Frontal cortex (tissue), 4 donors: ENCODE measurements at places on chromosomes 3 and 15. TPM values are rescaled to one million over a fixed set of nuclear protein-coding genes. Genes with fewer than 3 reads are reported as not detected.

GRCh38 chr3:188133646-188134045 lies 20.3 kb upstream of the LPP start:
- no peak for DNase-seq

The PLSCR2 gene
- total RNA-seq, result not detected

DNA sequence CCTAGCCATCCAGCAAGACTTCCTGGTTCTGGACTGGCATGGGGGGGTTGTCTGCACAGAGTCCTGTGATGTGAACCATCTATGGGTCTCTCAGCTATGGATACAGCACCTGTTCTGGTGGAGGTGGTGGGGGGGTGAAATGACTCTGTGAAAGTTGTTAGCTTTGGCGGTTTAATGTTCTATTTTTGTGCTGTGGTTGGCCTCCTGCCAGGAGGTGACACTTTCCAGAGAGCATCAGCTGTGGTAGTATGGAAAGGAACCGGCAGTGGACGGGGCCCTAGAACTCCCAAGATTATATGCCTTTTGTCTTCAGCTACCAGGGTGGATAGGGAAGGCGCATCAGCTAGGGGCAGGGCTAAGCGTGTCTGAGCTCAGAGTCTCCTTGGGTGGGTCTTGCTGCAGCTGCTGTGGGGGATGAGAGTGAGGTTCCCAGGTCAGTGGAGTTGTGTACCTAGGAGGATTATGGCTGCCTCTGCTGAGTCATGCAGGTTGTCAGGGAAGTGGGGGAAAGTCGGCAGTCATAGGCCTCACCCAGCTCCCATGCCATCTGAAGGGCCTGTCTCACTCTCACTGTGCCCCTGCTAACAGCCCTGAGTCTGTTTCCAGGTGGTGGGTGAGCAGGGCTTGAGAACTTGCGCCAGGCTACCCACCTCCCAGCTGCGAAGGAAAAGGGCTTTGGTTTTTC lies 7.1 kb upstream of the LARS2 start:
- no peak for DNase-seq

The IL20RB gene
- 0.82 TPM for total RNA-seq

- DNase-seq, result no peak
Measured at GRCh38 chr15:58065445-58066041, at the start of gene ALDH1A2. ALDH1A2 (minus strand) TSS chr15:58065711; CDS start chr15:58065650, 61 bp downstream.

- no peak for DNase-seq
Measured at GRCh38 chr3:172144601-172145000, 105.2 kb downstream of the FNDC3B start.

DNA sequence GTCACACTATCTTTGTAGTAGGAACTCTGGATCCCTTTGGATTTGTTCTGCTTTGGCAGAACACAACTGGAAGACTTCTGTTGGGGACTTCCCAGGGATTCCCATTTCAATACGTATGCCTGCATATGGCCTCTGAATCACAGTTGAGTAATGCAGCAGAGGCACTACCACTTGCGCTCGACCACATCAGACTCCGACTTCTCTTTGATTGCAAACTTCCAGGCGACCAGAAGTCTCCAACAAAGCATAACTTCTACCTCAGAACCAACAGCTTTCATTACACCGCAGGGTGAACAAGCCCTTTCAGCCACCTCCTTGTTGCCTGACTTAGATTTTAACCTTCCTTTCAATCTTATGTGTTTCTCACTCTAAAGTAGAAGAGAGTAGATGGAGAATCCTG lies 924.4 kb downstream of the IGSF11 start:
- DNase-seq, result no peak

- no peak for DNase-seq
Measured at GRCh38 chr15:51533672-51534398, 88.7 kb downstream of the DMXL2 start.

DNA sequence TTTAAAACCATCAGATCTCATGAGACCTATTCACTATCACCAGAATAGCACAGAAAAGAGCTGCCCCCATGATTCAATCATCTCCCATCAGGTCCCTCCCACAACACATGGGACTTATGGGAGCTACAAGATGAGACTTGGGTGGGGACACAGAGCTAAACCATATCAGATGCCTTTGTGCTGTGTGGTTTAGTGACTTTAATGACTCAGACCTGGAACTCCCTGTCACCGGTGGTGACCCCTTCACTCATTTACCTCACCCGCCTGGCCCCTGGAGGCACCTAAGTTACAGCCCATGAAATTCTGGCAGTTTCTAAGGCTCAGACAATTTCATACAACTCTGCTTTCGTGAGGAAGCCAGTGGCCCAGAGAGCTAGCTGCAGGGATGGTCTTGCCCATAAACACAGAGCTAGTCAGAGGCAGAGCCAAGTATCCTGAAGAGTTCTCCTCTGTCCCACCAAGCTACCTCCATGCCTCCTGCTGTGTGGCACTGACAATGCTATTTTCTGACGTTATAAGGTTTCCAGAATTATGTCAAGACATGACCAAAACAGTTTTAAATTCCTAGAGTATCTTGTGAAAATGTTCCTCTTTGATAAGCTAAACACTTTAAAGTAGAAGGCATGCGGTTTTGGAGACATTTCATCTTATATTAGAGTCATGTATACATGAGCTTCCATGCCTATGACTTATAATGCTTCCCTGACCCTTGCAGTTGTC lies 231.1 kb upstream of the IL12A start:
- no peak for DNase-seq

The KIF15 gene
- 6.9 TPM for total RNA-seq

GRCh38 chr3:176005564-176005963 lies 1146.4 kb downstream of the NAALADL2 start:
- DNase-seq, result no peak

The GCNT3 gene
- 0.41 TPM for total RNA-seq

- no peak for DNase-seq
Measured at GRCh38 chr3:29605845-29606244, 325.0 kb downstream of the RBMS3 start.

- no peak for DNase-seq
Measured at GRCh38 chr3:153172796-153173757, 11.1 kb downstream of the RAP2B start.

DNA sequence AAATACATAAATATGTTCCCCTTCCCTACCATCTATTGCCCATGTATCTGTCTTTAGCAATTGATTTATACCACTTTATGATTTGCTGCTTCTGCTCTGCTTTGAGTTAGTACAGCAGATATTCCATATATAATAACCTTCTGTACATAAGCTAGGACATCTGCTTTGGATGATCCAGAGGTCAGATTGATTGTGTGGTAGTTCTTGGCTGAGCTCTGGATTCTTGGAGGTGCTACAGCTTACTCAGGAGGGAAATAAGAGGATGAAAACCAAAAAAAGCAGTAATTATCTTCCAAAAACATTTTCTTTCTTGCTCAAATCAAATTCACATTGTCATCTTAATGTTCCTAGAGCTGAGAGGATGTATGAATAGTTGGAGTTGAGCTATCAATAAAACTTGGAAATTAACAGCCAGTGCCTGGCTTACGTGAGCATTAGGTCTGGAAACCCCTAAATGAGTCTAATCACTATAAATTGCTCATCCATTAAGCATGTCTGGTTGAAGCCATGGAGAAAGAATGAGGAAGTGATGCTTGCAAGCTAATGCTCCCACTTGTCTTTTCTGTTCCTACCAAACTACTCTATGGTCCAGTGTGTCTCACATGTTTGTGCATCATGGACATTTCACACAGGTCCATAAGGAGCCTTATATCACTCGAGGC lies 36.3 kb upstream of the TMEM42 start:
- DNase-seq, result no peak

DNA sequence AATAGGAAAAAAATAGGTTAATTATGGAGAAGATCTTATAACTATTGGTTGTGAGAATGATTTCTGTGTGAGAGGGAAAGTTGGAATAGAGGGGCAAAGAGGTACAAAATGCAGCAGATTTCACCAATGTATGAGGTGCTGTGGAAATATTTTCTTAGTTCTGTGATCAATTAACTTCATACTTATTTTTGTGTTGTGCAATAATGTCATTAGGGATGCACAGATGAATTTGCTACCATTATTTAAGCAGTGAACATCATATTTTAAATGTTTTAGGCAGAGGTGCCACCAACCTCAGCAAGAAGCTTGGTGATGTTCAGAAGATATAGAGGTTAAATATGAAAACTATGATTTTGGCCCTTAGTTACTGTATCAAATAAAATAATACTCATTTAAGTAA lies 21.6 kb downstream of the MBNL1 start:
- DNase-seq, result no peak

The FRMD5 gene
- 25.3 TPM for total RNA-seq

GRCh38 chr3:126288314-126288713 lies 68.9 kb downstream of the KLF15 start:
- no peak for DNase-seq

GRCh38 chr15:61051569-61052031 lies 177.5 kb downstream of the RORA start:
- no peak for DNase-seq

GRCh38 chr15:41462084-41462795 lies 31.4 kb upstream of the ITPKA start:
- no peak for DNase-seq

The TRIM59 gene
- 11.0 TPM for total RNA-seq

The ISLR gene
- 12.6 TPM for total RNA-seq

- DNase-seq, result no peak
Measured at GRCh38 chr3:80688814-80689213, 921.0 kb upstream of the ROBO1 start.
